ENCODE measurements at places on chromosomes 5 and 9.

DNA sequence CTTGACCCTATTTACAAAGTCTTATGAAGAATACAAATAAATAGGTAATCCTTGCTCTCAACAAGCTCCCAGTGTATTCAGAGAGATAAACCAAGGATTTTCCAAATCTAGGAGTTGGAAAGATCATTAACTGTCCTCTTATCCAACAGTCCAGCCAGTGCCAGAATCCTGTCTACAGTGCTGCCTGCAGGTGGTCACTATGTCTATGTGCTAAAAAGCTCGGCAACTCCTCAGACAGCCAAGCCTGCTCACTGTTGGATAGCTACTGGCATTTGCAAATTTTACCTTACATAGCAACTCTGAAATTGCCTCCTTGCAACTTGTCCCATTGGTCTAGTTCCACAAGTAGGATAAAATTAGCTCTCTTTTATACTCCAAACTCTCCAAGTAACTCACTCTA, 187.4 kb downstream of the DCP2 start:
- no peak for DNase-seq

DNA sequence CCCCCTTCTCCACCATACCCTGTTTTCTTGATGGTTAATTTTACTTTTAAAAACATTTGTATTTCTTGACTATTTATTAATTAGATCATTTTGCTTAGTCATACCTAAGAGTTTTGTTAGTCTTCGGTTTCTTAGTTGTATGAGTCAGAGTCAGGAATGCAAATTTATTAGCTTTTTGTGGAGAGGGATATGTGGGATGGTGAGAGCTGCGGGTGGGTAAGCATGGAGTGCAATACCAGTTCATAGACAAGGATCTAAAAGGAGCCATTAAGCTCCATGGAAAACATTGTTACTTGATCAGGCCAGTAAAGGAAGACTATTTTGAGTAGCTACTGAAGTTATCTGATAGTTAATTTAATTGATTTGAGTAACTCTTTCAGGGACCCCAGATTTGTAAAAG, 77.5 kb downstream of the ZSWIM6 start:
- no peak for DNase-seq

DNA sequence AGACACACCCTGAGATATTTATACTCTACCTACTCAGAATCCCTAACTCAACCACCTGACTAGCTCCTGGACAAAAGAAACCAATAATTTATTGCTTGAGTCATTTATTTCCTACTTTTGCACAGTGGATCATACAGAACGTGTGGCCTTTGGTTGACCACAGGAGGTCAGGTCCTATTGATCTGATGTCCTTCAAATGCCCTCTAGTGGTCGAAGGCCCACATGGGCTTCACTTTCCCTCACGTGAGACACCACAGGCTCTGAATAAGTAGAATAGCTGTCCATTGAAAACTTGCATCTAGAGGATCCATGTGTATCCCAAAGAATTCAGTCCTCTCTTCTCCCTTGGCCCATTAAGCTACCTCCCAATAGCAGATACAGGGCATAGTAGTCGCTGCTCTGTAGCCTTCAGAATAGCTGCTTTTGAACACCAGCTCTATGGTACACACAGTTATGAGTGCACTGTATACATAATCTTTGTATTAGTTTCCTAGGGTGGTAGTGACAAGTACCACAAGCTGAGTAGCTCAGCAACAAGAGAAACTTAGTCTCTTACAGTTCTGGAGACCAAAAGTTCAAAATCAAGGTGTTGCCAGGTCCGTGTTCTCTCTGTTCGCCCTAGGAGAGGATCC, 177.6 kb upstream of the SMARCA2 start:
- DNase-seq = peak; percentile 13

DNA sequence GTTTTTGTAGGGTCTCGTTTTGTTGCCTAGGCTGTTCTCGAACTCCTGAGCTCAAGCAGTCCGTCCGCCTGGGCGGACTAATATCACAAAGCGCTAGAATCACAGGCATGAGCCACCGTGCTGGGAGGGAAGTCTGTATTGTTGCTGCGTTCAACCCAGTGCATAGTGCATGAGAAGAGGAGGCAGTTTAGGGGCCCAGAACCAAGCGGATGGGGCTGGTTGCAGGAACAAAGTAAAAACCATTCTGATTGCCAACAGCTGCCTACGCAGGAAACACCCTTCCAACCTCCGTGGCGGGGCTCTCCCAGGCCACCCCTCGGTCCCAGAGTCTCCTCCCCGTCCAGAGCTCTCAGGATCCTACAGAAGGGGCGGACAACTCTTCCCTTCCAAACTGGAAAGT, 87.1 kb downstream of the ANXA2R start:
- no peak for DNase-seq

GRCh38 chr5:39648848-39649227, 224.1 kb upstream of the DAB2 start:
- DNase-seq = no peak
